ENCODE measurements at places on chromosomes 11 and 22.

DNA sequence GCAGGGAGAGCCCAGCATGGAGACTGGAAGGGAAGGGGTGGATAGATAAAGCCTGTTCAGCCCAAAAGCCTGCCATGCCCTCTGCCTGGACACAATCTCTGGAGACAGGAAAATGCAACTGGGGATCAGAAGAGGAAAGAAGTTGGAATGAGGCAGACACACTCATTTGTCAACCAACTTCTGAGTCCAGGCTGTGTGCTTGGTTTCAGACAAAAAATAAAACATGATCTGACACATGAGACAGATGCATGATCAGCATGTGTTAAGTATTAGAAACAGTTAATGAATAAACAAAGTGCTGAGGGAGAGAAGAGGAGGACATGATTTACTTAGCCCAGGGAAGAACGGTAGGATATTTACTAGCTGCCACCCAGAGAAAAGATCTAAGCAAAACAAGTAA, 839 bp downstream of the LRRN4CL start:
- no peak for DNase-seq

- DNase-seq, result no peak
These were observed 97.6 kb downstream of the KCNQ1 start for GRCh38 chr11:2542406-2542805.

GRCh38 chr11:134822897-134823296, 410.9 kb upstream of the B3GAT1 start:
- no peak for DNase-seq

GRCh38 chr22:46905415-46905814, 143.0 kb downstream of the TBC1D22A start:
- no peak for DNase-seq

DNA sequence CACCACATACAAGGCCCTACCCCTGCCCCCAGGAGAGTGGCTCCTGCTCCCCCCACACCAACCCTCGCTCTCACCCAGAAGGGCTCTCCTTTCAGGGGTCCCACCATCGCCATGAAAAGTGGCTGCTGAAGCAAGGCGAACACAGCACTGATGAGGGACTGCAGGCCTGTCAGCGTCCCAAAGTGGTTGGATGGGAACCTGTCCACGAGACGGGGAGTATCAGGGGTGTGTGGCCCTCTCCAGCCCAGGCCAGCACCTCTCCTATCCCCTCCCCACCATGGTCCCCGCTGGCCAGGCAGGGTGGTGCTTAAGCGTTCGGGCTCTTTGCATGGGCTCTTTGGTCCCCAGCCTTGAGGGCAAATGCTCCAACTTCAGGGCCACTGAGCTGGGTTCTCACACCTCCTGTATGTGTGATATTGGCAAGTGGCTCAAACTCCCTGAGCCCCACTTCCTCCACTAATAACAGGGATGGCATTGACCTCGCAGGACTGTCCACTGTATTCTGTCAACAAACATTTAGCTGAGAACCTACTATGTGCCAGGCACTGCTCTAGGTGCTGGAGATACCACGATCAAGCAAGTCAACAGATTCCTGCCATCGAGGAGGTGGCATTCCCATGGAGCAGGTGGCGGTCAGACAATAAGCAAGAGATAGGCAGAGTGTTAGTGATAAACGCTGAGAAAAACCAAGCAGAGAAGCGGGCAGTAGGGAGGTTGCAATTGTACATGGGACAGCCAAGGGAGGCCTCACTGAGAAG, 26.9 kb downstream of the RTN4RL2 start:
- DNase-seq, result no peak

DNA sequence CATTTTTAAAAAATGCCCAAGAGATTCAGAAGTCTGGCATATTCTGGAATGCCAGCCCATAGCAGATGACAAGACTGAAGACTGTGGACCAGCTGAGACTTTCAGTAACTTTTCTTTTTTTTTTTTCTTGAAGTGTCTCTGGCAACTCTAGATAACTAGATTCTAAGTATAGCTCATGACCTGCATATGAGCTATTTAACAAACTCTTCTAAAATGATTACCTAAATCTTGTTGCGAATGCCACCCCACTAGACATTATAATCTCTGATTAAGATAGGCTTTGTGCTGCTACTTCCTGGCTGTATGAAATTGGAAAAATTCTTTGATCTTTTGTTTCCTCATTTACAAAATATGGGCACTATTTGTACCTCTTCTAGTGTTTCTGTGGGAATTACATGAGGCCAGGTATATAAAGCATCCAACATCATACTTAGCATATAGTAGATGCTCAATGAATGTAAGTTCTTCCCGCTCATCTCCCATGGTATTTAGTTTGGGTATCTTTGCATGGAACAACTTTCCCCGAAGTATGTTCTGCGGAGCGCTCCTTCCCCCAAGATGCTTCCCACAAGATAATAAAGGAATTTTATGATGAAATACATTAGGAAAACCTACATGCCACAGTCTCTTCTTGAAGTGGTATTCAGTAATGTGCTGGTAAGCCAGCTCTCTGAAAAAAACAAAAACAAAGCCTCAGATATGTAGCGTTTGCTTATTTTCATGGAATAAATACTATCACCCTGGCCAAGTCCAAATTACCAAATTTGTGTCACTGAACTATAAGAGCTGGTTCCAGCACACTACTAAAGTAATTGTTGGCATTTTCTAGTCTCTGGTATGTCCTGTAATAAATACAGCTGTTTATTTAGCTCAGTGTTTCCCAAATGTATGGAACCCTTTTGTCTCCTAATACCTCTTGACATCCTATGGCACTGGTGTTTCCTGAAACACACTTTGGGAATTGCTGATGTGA, 86.8 kb upstream of the TIMP3 start:
- no peak for DNase-seq

GRCh38 chr11:114260483-114260882, 35.7 kb upstream of the NNMT start:
- no peak for DNase-seq

DNA sequence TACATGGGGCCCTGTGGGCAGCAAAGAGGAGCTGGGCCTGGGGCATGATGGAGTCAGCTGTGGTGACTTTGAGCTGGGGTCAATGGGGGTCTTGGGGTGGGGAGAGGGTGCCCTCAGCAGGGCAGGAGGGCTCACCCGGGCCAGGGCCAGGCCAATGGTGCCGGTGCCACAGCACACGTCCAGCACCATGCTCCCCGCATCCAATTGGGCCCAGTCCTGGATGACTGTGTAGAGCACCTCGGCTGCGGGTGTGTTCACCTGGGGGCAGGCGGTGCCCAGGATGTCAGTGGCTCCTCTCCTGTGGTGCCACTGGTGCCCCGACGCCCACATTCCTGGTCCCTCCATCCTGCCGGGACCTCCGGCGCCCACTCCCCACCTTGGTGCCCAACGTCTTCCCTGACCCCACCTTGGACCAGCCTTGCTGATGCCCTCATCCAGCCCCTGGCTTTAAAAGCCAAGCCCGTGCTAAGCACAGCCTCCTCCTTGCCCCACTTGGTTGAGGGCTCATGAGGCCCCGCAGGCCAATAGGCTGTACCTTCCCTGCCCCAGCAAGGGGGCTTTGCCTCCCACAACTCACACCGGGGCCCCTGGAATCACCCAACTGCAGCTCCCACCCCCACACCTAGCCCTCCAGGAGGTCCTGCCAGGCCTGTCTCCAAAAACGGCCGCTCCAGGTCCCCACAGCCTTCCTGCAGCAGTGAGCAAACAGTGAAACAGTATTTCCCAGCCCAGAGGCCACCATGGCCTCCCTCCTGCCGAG, 2.2 kb upstream of the RANBP1 start:
- no peak for DNase-seq

- no peak for DNase-seq
These were observed 585.4 kb downstream of the NELL1 start for GRCh38 chr11:21254790-21255189.

DNA sequence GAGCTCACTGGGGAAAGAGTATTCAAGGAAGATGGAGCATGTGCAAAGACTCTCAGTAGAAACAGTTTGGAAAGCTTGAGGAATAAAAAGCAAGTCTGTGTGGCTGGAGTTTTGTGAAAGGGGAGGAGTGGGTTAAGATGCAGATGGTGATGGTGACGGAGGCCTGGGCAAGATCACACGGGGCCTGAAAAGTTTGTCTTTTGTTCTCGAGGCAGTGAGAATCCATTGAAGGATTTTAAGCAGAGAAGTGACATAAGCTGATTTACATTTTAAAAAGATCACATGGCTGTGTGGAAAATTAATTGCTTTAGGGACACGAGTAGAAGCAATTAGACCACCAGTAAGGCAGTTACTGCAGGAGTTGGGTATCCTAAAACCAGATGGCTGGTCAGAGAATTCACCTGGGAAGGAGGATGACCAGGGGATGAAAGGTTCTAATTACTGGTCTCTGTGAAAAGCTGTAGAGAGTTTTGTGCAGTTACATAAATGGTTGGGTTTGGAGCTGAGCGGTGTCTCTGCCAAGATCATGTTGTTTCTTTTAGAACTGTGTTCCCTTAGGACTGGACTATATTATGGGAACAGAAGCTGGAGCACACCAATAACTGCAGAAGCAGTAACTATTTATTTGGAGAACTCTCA, 7.1 kb downstream of the RRP8 start:
- no peak for DNase-seq

GRCh38 chr11:122578171-122578825, 77.2 kb upstream of the UBASH3B start:
- DNase-seq, result no peak

- no peak for DNase-seq
These were observed 166.0 kb upstream of the RASSF10 start for GRCh38 chr11:12842933-12843636.

- DNase-seq, result no peak
These were observed 953.0 kb downstream of the KCNA4 start for GRCh38 chr11:29063630-29064361.

GRCh38 chr11:4134806-4135205, 40.2 kb downstream of the RRM1 start:
- no peak for DNase-seq

- DNase-seq, result no peak
These were observed 103.3 kb upstream of the B3GAT1 start for GRCh38 chr11:134515081-134515960.

DNA sequence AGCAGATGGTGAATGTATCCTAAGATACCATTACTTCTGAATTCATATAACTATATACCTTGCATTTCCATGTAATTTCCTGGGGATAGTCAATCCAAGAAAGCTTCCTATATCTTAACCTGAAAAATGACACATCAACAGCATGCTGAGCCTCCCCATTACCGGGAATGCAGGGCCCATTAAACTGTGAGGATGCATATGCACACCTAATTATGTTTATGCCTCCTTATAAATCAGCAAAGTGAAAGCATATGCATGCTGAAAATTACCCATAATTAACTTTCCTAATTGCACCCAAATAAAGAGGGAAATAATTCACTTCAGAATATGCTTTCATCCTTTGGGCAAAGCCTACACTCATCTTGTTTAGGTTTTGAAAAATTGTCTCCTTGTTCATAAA, 663.0 kb downstream of the KCNA4 start:
- DNase-seq, result no peak

- no peak for DNase-seq
These were observed 1.1 kb downstream of the TAF1D start for GRCh38 chr11:93740031-93740729.

DNA sequence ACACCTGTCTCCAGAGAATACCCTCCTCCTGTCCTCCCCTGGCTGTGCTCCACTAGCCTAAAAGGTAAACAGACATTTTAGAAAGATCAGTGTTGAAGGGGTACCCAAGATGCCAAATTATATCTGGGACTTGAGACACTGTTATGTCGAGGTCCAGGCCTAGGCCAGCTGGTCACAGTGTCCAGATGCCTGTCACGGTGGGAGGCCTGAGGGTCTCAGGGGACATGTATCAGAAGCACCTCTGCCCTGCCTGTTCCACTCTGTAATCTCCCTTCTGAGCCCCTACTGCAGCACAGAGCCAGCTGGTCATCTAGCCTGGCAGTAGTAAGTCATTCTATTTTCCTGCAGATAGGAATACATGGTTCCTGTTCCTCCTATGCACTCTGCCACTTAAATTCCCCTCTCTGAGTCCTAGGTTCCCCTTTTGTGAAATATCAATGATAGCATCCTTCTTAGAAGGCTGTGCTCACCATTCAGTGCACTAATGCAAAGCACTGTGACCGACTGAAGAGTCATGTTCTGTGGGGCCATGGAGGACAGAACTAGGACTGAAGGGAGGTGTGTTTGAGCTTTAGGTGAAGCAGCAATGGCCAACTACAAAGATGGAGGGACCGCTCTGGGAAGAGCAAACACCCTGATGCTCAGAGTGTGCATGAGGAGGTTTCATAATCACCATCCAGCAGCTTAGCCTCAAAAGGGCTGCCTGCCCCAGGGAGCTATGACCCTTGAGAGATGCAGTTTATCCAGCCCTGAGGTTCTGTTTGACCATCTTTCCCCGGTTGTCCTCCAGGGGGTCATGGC, 44.8 kb upstream of the TUB start:
- DNase-seq, result no peak

DNA sequence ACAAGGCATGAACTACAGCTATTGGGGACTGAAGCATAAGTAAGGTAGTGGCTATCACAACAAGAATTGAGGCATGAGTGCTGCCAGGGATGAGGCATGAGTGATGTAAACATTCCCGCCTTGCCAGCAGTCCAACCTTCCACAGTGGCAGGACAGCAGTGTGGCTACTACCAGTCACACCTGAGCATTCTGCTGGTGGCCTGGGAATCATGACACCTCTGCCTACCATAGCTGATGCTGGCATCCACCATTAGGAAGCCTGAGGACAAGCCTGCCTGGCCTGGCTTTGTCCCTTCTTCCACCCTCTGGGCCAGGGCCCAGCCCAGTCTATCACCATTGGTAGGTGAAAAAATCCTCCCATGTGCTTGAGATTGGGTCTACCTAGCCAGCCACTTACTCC, 712.8 kb upstream of the CCDC90B start:
- no peak for DNase-seq

DNA sequence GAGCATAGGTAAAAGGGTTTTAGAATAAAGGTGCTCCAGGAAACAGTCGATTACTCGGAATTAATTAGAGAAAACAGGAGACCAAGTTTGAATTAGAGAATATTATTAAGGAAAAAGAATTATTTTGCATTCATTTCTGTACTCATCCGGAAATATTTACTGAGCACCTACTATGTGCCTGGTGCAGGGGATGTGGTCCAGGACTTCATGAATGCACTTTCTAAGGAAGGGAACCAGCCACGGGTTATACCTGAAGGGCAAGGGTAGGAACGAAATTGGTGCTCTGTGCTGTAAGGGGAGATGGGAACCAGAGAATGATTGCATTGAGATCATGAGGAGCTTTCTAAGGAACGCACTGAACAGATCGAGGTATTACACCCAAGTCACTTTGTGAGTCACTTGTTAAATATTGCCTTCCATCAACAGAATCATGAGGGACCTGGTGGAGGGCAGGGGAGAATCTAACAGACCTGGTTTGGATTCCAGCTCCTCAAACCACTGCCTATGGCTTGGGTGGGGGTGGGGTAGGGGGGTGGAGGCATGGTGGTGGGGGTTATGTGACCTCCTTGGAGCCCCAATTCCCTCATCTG, 40.9 kb downstream of the C11orf96 start:
- no peak for DNase-seq

DNA sequence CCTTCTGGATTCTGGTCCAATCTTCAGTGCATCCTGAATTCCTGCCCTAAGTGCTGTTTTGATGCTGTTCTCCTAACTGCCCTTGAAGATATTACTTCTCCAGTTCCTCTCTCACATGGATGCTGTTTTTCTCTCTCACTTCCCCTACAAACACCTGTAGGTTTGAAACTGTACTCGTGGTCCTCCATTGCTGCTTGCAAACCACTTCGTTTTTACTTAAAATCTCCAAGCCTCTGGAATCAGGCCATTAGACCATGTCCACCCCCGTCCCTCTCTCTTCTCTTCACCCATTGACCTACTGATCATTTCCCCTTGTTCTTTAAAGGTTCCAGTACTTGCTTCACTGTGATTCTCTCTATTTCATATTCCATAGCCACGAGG, 988.1 kb downstream of the NTM start:
- DNase-seq, result no peak

GRCh38 chr11:88544656-88545280, 207.2 kb upstream of the CTSC start:
- no peak for DNase-seq

Measured in CD4-positive, alpha-beta T cell (primary cell).